Kidney (tissue), 22 donors: ENCODE measurements at places on chromosomes 1 and 21.

- DNase-seq: no peak
Measured at GRCh38 chr1:99537886-99538617, 107.9 kb upstream of the PALMD start.

- DNase-seq: peak; percentile 18
Measured at GRCh38 chr1:14282707-14283106, 315.8 kb upstream of the KAZN start.

- DNase-seq: no peak
Measured at GRCh38 chr1:19262047-19262446, 10.4 kb downstream of the MRTO4 start.

DNA sequence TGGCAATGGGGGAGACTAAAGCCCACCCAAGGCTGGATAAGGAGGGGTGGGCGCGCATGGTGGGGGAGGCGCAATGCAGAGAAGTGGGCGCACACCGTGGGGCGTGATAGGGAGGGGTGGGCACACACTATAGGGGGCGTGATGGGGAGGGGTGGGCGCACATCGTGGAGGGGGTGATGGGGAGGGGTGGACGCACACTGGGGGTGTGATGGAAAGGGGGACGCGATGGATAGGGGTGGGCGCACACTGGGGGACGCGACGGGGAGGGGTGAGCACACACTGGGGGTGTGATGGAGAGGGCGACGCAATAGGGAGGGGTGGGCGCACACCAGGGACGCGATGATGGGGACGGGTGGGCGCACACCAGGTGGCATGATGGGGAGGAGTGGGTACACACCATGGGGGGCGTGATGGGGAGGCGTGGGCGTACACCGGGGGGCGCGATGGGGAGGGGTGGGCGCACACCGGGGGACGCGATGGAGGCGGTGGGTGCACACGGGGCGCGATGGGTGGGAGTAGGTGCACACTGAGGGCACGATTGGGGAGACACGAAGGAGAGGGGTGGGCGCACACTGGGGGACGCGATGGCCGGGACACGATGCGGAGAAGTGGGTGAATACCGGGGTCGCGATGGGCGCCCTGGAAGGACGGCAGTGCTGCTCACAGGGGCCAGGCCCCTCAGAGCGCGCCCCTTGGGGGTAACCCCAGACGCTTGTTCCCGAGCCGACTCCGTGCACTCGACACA is 929 bp downstream of the SUMO3 start:
- DNase-seq: peak; percentile 82
